T follicular helper cell (primary cell): ENCODE measurements at places on chromosomes 3 and 15.

DNA sequence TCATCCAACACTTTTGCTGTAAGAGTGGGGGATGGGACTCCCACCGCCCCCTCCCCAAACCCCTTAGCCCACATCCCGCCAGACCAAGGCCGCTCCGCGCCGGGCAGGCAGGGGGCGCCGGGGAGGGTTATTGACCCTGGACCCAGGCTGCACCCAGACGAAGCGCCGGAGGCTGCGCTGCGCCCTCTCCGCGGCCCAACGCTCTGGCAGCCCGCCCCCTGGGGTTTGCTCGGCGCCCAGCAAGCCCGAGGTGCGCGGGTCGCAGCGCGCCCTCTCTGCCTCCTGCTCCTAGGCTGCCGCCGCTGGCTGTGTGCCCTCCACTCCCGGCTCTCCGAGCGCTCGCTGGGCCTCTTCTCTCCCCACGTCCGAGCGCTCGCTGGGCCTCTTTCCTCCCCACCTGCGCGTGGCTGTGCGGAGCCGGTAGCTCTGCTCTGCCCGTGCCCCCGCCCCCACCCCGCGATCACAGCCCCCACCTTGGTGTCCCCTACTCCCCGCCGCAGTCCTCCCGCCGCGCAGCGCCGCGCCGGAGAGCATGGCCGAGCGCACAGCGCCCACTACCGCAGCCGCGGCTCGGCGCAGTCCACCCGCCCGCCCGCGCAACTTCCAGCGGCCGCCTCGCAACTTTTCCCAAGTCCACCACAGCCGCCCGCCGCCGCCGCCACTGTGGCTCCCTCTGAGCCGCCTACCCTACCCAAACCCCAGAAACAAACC is 1.2 kb downstream of the MECOM start:
- no peak for DNase-seq

DNA sequence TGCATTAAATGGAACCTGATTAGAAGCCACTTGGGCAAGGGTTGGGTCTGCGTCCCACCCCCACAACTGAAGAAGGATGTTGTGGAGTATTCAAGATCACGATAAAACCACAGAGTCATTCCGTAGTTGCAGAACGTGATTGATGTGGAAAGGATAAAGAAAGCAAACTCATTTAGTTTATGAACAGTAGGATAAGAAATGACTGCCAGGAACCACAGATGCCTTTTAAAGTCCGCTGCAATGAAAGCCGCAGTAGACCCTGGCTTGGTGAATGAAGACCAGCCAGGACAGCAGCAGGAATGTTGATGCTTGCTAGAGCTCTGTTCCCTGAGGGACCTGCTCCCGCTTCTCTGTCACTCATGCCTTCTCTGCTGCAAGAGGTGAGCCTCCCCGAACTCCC is 111.5 kb downstream of the GABRG3 start:
- no peak for DNase-seq

DNA sequence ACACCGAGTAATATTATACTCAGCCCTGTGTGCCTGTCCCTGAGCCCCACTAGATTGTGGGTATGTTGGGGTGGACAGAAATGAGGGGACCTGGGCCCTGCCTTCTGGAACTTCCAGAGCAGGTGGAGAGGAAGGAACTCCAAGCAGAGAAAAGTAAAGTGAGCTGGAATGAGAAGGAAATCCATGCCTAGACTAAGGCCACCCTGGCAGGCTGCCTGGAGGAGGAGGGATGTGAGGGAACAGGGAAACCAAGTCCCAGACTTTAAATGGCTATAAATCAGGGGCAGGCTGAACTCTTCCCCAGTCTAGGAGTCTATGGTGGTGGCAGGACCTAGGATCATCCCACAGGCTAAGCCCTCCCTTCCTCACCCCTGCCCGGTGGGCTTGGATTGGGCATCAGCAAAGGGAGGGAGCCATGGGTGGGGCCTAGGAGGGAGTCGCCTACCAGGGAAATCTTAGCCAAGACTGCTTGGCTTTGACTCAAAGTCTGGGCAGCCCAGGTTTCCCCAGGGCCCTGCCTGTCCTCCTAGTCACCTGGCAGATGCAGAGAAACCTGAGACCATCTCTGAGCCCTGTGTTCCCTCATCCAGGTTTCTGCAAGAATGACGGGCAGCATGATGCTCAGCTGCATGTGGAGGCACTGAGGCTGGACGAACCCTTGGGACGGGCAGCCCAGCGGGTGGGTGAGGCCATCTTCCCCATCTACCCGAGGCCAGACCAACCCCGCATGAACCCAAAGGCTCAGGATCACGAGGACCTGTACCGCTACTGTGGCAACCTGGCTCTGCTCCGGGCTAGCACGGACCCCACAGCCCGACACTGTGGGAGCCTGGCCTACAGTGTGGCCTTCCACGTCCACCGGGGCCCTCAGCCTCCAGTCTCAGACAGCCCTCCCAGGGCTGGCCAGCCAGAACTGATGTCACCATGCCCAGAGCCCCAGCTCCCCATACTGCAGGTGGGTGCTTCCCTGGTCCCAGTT is 15.6 kb upstream of the STRA6 start:
- DNase-seq = no peak

- DNase-seq = no peak
Measured at GRCh38 chr15:51547656-51548055, 74.9 kb downstream of the DMXL2 start.

GRCh38 chr3:108250626-108251025 is 28.4 kb upstream of the IFT57 start:
- DNase-seq = no peak

- DNase-seq = no peak
Measured at GRCh38 chr3:1019157-1019556, 73.7 kb upstream of the CNTN6 start.

- DNase-seq = no peak
Measured at GRCh38 chr3:183913580-183913920, 28.9 kb upstream of the PARL start.

- DNase-seq = no peak
Measured at GRCh38 chr3:128335621-128336296, 130.9 kb downstream of the DNAJB8 start.

DNA sequence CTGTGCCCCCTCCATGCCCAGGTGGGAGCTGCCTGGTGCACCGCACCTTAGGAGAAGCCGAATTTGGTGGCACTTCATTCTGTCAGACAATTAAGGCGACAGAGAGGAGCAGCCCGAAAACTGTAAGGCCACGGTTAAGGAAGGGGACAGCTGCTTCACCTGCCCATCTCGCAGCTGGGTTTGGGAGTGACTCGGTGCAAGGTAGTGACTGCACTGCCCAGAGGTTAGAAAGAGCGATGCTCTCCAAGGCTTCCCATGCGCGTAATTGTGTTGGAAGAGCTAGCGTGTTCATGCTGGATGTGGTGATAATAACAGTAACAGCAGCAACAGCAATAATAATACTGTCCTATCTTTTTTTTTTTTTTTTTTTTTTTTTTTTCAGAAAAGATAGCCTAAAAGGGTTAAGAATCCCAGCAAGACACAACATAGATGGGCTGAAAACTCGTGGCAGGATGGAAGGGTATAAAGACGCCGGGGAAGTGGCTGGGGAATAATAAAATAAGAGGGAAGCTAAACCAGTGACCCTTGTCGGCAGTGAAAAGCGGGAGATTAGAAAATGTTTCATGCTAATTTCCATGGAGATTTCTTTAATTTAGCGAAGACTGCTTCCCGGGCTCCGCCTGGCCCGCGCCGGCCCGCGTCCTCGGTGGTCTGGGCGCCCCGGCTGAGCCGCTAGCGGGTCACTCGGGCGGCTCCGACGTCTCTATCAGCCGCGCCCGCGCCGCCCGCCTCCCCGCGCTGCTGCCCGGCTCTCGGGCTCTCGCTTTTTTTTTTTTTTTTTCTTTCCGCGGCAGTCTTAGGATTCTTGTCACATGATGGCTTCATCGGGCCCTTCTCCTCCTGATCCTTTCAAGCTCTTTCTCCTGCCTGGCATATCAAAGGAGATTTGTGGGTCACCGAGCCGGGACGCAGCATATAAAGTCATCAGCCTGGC is 617.1 kb downstream of the NR2F2 start:
- DNase-seq = no peak

GRCh38 chr3:194983121-194983520 is 287.8 kb downstream of the XXYLT1 start:
- no peak for DNase-seq

- DNase-seq = no peak
Measured at GRCh38 chr3:98775459-98776139, 12.5 kb downstream of the ST3GAL6 start.

- no peak for DNase-seq
Measured at GRCh38 chr3:85376131-85376530, 417.3 kb downstream of the CADM2 start.

GRCh38 chr15:66862940-66863335 is 160.9 kb downstream of the SMAD6 start:
- peak; percentile 43 for DNase-seq
